NCI-H1436 treated with DMSO at 0.1 percent for 48 hours (cell line): ENCODE measurements at places on chromosomes 4 and X.

DNA sequence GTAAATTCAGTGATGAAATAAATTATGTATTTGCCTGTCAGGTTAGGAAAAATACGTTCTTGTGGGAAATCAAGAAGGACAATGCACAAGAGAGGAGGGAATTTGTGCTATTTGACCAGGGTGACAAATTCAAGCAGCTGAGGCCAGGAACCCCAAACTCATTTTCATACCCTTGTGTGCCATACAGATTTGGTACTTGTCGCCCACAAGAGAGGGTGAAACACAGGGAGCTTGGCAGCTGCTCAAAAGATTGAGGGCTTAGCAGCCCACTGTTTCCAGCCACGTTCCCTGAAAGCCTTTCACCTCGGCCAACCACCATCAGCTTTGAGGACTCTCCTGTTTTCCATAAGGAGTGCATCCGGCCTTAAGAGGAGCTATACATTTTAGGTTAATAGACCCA, 111.2 kb downstream of the COL25A1 start:
- no peak for DNase-seq

DNA sequence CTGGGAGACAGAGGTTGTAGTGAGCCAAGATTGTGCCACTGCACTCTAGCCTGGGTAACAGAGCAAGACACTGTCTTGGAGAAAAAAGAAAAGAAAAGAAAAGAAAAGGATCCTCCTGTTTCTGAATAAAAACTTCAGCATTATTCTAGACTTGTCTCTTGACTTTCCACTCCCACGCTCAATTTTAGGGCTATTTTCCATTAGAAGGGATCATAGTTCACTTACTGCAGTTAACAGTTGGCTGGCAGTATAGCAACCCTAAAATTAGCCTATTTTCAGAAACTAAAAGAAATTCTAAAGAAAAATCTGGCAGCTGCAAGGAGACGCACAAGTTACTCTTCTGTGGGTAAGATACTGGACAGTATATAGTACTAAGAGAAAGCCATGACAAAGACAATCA, 28.1 kb downstream of the THOC2 start:
- no peak for DNase-seq

GRCh38 chr4:78902298-78902697, 36.9 kb downstream of the PAQR3 start:
- DNase-seq, result no peak

DNA sequence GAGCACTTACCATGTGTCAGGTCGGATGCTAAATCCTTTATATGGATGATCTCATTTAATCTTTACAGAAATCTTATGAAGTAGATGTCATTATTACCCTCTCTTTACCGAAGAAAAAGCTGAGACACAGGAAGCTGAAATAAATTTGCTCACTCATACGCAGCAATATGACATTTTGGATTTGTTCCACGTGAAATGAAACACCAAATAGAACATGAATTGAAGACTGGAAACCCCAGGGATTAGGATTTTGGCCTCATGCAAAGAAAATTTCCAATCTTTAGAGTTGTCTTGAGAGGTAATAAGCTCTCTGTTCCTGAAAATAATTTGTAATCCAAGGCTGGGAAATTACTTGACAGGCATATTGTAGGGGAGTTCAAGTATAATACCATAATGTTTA, 354.4 kb upstream of the CLNK start:
- no peak for DNase-seq
